ENCODE measurements at places on chromosomes 2 and 18.
A peak's percentile ranks its signal among the peaks of the same experiment; 100 is the strongest.

- no peak for DNase-seq
Measured at GRCh38 chr18:34695310-34695709, 14.8 kb upstream of the DTNA start.

DNA sequence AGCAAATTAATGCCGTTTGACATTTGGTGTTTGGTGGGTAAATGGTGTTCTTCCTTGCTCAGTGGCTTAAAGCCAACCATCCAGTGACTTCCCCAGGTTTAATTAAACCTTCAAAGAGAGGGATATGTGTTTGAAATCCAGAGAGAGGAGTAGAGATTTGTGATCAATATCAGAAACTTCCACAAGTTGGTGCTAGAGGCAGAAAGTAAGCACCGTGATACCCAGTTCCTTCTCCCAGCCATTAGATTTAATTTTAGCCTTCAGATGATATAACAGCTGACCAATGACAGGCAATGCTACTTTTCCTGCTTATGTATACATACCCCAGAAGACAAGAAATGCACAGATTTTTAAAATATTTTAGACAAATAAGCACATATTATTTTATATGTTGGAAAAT is 398.5 kb downstream of the CDH2 start:
- no peak for DNase-seq

- no peak for DNase-seq
Measured at GRCh38 chr2:197292619-197293018, 18.0 kb downstream of the ANKRD44 start.

DNA sequence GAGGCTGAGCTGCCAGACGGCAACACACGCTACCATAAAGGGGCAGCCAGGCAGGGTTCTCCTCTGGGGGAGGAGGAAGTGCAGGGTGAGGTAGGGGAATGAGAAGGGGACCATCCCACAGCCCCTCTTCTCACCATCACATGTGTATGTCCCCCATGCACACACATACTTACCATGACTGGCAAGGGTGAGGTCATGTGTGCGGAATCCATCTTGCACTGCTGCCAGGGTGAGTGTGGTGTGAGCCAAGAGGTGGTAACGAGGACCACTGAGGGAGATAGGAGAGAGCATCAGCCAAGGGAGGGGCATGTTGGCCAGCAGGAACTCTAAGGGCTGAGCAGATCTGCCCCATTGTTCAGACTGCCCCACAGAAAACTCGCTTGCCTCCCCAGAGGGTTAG is 7.1 kb downstream of the WDR54 start:
- no peak for DNase-seq

DNA sequence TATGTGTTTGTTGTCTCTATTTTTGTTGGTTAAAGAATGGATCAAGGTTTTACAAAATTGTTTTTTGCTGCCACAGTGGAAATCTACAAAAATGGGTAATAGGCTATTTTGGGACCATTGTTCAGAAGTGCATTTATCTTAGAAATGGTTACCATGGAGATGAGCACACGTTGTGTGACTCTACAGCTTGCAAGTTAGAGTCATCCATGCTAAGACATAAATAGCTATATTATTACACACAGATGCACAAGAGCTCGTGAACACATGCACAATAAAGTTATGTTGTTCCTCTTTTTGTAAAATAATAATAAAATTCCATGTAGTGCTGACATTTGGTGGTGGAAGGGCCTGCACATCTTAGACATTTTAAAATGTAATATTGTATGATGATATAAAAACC is 15.5 kb upstream of the DUSP19 start:
- peak; percentile 22 for DNase-seq

- no peak for DNase-seq
Measured at GRCh38 chr2:50181212-50181611, 850.7 kb downstream of the NRXN1 start.

- no peak for DNase-seq
Measured at GRCh38 chr2:119428488-119429224, 3.0 kb upstream of the TMEM37 start.

DNA sequence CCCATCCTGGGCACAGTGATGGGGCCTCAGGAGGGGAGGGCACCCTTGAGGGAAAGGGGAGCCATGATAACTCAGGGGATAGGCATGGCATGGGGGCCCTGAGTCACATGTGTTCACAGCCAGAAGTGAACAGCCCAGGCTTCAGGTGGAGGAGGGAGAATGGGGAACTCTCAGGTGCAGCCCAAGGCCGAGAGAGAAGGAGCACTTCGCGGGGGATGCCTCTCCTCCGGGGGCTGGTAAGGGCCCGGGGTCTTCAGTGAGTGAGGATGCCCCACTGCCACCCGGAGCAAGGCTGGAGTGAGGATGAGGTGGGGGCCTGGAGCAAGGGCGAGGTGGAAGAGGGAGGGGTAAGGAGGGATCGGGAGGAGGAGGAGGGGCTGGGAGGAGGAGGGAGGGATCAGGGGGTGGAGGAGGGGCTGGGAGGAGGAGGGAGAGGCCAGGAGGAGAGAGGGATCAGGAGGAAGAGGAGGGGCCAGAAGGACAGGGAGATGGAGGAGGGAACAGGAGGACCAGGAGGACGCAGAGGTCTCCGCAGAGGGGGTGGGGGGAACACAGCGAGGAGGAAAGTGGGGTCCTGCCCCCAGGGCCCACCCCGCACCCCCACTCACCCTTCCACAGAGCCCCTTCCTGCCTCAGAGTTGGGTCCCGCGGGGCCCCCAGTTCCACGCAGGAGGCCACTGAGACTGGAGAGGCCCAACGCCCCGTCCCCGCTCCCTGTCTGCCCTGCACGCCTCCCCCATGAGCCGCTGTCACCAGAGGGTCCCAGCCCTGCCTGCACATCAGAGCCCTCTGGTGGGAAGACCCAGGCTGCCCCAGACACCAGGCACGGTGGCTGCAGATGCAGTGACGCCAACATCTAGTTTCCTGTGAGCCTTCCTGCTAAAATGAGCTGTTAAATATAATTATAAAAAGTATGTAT is 42.8 kb downstream of the RAMP1 start:
- no peak for DNase-seq

GRCh38 chr2:210460322-210461227 is 16.0 kb downstream of the LANCL1 start:
- peak; percentile 34 for DNase-seq

GRCh38 chr2:8408560-8409460 is 273.0 kb upstream of the ID2 start:
- no peak for DNase-seq

DNA sequence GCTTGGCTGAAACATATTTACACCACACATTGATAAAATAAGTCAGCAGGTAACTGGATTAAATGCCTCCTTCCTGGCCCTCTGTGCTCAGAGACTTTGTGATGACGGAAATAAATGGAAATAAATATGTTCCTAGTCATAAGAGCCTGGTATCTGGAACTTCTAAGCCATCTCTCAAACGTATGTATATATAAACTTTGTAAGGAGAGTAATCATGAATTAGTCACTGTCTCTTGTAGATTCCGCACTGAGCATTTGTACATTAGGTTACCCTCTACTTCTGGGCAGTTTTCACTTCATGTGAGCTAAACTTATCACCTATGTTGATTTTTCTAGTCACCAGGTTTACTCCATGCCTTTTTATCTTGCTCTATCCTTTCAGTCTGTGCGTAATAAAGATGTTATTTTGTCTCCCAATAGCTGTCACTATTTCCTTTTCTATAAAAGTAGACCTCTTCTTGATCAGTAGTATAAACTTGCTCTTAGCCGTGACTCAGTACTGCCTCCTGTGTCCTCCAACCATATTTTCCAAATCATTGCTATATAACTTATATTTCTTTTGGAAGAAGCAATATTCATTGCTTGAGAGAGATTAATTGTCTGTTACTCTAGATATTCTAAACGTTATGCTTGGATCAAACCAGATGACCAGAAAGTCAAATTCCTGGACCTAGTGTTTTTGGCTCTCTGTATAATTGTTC is 53.2 kb downstream of the FEZ2 start:
- no peak for DNase-seq

GRCh38 chr2:112187046-112187715 is 49.0 kb downstream of the FBLN7 start:
- DNase-seq: no peak

GRCh38 chr2:227222292-227222691 is 57.9 kb downstream of the COL4A3 start:
- no peak for DNase-seq

DNA sequence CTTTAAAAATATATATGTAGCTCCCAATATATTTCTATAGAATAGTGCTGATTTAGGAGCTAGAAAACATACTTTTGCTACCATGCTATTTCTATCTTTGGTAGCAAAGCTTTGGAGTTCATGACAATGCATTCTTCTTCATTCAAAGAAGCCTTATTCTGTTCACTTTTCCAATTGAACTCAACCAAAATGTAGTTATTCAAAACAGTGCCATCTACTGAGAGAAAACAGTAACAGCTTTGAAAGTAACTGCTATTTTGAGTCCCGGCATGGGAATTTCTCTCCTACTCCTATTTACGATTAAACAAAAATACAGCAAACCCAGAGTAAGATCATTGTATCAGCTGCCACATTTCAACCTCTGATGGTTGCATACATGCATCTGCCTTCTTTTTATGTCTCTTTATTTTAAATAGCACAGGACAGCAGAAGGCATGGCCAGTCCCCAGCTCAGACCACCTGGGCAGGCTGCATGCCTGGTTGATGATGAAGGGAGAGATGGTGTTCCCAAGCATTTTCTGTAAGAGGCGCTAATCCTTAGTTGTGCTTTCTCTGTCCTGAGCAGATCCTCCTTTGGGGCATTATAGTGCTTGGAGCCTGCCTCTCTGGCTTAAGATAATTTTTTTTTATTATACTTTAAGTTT is 69.7 kb upstream of the SULT1C3 start:
- DNase-seq: no peak

DNA sequence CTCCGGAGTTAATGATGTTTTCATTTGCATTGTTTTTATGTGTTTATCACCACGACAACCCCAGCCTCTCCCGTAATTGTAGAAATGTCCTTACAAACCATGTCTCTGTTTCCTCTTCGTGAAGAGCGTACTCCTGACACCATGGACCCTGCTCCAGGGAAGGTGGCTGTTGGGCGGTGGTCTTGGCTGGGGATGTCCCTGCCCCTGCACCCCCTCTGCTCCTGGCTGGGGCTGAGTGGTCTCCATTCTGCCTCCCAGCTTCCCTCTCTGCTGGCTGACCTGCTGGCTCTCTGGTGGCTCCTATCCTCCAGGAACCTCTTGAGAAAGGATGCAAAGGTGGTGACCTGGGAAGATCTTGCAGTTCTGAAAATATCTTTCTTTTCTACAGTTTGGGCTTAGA is 81.1 kb downstream of the ASB1 start:
- no peak for DNase-seq

DNA sequence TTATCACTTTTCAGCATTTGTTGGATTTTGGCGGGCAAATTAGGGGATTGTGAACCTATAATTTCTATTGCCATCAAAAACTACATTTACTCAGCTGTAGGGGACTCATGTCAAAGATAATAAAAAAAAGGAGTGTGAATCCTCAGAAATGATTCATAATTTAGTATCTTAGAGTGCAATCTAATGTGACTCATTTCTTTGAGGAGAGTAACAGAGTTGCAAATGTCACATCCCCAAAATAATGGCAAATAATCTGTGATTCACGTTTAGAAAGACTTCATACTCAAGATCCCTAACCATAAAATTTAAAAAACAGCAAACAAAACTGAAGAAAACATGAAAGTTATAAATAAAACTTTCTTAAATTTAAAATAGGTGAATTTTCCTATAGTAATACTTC is 373.0 kb downstream of the CDH2 start:
- no peak for DNase-seq

DNA sequence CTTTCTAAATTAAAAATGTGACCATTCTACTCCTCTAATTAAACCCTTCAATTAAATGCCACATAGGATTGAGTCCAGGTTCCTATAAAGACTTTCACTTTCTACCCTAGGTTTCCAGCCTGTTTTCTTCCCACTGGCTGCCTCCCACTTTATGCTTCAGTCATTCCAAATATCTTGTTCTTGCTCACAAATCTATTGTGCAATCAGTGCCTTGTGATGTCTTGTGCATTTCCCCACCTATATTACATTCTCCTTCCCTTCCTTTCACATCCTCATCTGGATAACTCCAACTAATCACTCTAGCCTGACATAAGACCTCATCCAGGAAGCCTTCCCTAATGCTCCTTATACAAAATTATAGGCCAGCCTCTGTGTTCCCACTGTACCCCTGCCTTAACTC is 281.7 kb upstream of the LRATD1 start:
- no peak for DNase-seq

GRCh38 chr18:68660354-68661183 is 54.3 kb downstream of the TMX3 start:
- no peak for DNase-seq

- no peak for DNase-seq
Measured at GRCh38 chr2:32360416-32360815, 3.6 kb downstream of the BIRC6 start.

- DNase-seq: no peak
Measured at GRCh38 chr18:36142751-36143150, 13.1 kb downstream of the ELP2 start.

- no peak for DNase-seq
Measured at GRCh38 chr2:188984065-188984491, 9.9 kb downstream of the COL3A1 start.

DNA sequence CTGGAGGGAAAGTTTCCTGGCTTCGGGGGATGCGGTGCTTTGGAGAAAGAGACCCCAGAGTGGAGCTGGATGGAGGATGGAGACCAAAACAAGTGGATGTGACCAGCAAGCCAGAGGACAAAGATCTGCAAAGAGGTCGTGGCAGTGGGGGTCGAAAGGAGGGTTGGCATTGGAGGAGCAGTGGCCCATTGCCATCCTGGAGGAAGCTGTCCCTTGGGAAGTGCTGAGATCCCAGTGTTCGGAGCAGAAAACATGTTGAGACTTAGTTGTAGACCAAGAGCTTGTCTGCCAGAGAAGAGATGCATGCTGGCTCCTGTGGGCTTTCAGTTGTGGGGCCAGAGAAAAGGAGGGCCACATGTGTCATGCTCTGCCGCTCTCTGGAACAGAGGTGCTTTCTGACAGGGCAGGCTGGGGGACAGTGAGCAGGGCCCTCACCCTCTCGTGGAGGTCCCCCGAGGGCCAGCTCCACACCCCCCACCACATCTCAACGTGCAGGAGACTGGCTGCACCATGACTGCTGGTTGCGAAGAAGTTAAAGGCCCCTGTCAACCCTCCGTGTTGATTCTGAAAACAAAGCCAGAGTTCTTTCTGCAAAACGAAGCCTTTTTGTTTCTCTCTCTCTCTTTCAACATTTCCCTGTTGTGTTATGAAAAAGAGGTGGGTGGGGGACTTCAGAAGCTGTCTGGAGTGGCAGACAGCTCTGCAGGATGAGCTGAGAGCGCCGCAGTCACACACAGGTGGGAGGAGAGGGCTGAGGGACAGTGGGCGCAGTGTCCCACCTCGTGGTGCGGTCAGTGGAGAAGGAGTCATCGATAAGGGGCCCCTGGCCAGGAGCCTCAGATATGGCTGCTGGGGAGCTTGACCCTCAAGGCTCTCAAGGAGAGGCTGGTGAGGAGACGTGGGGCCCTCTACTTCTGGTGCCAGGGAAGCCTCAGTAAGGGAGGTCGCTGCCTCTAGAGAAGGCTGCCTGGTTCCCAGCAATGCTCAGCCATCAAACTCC is 77.6 kb upstream of the BCL2L11 start:
- no peak for DNase-seq

GRCh38 chr2:64987001-64987955 is 1.9 kb upstream of the SLC1A4 start:
- DNase-seq: no peak

Measured in nucleus accumbens (tissue), 56 donors.